ENCODE measurements at places on chromosomes 1 and 21.

DNA sequence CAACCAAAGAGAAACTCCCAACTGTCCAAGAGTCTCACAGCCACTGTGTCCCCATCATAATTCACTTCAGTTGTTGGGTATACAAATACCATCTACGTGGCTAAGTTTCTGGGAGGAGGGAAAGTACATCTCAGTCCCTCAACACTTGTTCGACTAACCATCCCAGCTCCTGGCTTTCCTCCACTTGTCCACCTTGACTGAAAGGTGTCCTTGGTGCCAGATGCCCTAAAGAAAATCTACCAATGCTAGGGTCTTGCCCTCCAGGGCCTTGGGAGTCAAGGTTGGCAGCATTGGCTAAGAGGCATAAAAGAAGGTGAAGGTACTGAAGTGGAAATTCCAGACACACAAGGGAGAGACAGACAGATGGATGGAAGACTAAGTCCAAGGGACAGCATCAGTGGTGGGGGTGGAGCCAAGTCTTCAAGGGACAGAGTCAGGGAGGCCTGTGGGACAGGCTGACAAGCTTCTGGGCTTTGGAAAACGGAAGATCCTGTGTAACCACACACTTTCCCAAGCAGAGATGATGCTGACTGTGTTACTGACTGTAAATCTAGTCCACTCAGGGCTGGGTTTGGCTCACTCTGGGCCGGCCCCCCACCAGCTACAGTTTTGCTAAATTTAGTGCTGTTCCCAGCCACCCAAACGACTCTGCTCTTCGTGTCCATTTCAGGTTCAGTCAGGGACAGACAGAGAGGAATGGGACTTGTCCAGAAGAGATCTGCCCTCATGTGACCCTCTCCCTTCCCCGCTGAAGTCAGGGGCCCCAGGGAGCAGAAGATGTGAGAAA, 60.1 kb downstream of the CD34 start:
- no peak for DNase-seq

GRCh38 chr1:89322402-89322801, 41.5 kb upstream of the GBP6 start:
- no peak for DNase-seq

- DNase-seq = peak; percentile 45
Observed at GRCh38 chr1:62082456-62083363, 111.9 kb upstream of the L1TD1 start.

DNA sequence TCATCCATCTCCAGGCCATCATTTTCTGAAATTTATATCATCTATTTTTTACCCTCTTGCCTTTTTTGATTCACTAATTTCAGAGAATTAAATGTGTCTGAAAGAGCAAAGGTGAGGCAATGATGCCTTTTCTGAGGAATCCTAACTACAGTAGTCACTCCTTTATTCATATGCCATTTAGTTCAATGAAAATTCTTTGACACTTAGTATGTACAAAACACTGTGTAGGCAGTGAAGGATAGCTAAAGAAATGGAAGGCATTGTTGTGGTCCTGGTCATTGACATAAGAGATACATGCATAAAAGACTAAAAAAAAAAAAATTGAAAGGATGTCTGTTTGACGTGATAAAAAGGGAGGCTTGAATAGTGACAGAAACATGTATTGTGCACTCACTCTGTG, 171.9 kb upstream of the BEND5 start:
- no peak for DNase-seq

DNA sequence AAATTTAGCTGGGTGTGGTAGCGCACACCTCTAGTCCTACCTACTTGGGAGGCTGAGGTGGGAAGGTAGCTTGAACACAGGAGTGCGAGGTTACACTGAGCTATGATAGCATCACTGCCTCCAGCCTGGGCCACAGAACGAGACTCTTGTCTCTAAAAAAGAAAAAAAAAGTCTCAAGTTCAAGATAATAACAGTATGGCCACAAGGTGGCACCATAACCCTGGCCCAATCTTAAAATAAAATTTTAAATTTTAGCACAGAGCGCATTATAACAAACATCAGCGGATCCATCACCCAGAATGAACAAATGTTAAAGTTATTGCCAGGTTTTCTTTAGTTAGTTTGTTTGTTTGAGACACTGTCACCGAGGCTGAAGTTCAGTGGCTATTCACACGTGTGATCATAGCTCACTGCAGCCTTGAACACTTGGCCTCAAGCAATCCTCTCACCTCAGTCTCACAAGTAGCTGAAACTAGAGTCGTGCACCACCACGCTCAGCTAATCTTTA, 2.9 kb upstream of the HTR6 start:
- peak; percentile 58 for DNase-seq

DNA sequence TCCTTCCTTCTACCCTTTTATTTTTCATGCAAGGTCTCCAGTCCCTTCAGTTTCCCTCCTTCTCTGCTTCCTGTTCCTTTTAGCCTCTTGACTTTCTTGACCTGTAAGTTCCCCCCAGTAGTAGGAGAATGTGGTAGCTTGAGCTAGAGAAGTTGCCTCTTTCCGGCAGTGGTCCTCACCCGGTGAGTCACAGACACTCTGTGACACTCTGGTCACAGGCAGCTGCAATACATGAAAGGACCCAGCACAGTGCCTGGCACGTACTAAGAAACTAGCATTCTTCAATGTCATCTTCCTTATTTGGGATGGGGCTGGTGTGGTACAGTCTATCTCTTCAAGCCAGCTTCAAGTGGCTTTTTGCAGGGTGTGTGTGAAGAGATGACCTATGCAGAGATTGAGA, 16.0 kb downstream of the PFKFB2 start:
- DNase-seq = no peak
